ENCODE measurements at places on chromosomes 3 and 15.

GRCh38 chr15:61871926-61872522, 188.2 kb downstream of the VPS13C start:
- no peak for DNase-seq

- DNase-seq: no peak
Observed at GRCh38 chr15:49196856-49197255, 26.8 kb downstream of the GALK2 start.

- no peak for DNase-seq
Observed at GRCh38 chr3:118487734-118488133, 546.9 kb downstream of the IGSF11 start.

- no peak for DNase-seq
Observed at GRCh38 chr3:51977446-51978142, 2.7 kb downstream of the ABHD14A start.

DNA sequence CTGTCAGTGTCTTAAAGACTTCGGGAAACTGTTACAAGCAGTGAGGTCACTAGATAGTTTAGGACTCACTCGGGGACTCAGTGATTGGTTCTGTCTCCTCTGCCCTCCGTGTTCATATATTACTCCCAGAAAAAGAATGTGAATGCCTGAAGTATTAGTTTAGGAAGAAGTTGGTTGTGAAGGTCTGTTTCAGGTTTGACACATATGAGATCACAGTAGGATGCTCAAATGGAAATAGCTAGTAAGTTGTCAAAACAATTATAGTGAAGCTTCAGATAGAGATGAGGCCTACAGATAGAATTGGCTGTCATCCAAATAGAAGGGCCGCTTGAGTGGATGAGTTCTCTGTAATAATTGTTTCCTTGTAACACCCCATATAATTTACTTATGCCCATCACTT, 172.6 kb downstream of the PLCL2 start:
- no peak for DNase-seq

GRCh38 chr15:38325648-38325990, 73.0 kb downstream of the SPRED1 start:
- DNase-seq: no peak

- DNase-seq: no peak
Observed at GRCh38 chr15:80736560-80736959, 41.5 kb downstream of the ABHD17C start.

DNA sequence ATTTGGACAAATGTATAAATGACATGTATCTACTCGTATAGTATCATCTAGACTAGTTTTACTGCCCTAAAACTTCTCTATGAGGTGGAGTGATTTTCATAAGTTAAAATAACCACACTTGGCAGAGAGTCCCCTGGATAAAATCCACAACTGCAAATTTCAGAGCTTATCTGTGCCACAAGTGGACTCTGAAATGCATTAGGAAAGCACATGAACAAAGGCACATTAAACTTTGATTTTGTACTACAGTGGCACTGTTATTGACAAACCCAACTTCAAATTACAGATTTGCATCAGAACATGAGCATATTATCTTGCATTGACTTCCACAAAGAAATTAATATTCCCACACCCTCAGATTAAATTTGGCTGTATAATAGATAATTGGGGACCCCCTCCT, 58.1 kb upstream of the EIF5A2 start:
- DNase-seq: no peak

GRCh38 chr15:69340243-69340900, 41.7 kb downstream of the PAQR5 start:
- no peak for DNase-seq

GRCh38 chr3:192927016-192927415, 9.4 kb upstream of the MB21D2 start:
- no peak for DNase-seq

GRCh38 chr3:40452562-40452875, 4.6 kb upstream of the RPL14 start:
- peak; percentile 38 for DNase-seq

DNA sequence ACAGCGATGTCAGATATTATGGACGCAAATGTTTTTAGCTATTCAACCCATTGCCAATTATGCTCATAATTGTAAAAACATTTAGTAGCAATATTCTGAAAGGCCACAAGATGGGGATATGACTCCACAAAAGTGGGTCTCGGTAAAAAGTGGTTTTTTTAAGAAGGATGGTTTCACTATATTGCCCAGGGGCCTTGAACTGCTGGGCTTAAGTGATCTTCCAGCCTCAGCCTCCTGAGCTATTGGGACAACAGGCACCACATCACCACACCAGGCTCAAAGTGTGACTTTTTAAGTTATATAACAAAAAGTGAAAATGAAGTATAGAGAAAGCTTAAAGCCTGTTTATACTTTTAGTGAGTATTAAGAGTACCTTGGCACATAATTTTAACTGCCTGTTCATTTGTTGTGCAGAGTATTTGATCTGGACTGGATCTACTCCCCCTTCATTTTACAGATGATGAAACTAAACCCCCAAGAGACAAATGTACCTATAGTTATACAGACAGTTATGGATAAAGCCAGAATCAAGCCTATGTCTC, 9.4 kb downstream of the NAA50 start:
- DNase-seq: no peak

- no peak for DNase-seq
Observed at GRCh38 chr15:73741321-73741836, 11.8 kb downstream of the INSYN1 start.

DNA sequence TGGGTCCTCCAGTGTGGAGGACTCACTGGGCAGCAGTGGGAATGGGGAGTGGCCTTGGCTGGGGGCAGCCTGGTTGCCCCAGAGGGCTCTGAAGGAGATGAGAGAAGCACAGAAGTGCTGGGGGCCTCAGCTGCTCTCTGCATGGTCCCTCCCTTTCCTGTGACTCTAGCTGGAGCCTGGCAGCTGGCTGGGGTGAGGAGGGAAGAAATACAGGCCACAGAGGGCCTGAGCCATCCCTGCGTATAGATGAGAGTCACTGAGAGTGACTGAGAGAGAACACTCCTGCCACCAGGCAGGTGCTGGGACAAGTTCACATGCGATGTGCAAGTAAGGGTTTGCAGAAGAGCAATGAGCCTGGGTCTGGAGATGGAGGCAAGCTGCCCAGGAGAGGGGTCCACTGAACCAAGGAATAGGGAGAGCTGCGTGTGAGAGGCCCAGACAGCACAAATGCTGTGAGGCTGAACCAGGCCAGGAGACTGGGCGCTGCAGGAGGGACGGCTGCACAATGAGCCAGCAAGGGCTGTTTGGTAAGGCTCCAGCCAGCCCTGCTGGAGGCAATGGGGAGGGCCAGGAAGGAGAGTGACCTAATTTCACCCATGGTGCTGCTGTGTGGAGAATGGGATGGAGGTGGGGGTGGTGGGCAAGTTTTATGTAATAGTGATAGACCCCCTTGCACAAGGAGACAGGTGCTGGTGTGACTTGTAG, 87.2 kb downstream of the CLSTN2 start:
- no peak for DNase-seq

DNA sequence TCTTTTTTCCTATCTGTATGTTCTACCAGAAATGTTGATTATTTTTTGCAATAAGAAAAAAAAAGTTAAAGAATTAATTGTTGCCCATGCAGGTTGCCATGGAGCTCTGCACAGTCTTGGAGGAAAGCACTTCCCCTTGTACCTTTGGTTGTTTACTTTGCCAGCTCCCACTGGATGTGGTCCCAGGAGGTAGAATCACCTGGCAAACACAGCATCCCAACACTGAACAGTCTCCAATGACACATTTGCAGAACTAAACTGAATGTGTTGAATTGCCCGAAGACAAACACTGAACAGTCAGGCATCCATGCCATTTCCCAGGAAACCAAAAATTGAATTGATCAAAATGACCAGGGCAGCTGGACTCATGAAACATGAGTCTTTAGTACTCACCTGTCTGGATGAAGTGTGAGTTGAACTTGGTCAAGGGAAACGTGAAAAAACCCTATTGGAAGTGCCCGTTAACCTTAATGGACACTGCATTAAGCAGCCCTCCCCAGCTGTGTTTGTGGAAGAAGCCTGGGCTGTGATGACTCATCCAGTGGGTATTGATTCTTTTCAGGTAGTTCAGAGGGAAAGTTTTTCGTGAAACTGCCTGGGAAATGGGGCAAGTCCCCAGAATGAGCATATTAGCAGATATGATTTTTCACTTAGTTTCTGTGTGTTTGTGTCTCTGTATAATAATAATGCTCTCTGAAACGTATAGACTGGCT, 284.7 kb upstream of the STT3B start:
- no peak for DNase-seq

GRCh38 chr15:62103431-62103830, 36.7 kb downstream of the C2CD4A start:
- no peak for DNase-seq

- no peak for DNase-seq
Observed at GRCh38 chr3:197222937-197223370, 75.5 kb downstream of the DLG1 start.

- no peak for DNase-seq
Observed at GRCh38 chr15:39403640-39404117, 177.2 kb upstream of the THBS1 start.

- DNase-seq: no peak
Observed at GRCh38 chr3:71214016-71214415, 369.5 kb downstream of the FOXP1 start.

- DNase-seq: no peak
Observed at GRCh38 chr3:118968111-118968510, 66.5 kb downstream of the IGSF11 start.

- DNase-seq: no peak
Observed at GRCh38 chr3:153547970-153548369, 385.9 kb downstream of the RAP2B start.

- DNase-seq: no peak
Observed at GRCh38 chr15:31758126-31758525, 272.2 kb upstream of the CHRNA7 start.

GRCh38 chr15:86317384-86317740, 237.7 kb downstream of the AGBL1 start:
- DNase-seq: peak; percentile 9

DNA sequence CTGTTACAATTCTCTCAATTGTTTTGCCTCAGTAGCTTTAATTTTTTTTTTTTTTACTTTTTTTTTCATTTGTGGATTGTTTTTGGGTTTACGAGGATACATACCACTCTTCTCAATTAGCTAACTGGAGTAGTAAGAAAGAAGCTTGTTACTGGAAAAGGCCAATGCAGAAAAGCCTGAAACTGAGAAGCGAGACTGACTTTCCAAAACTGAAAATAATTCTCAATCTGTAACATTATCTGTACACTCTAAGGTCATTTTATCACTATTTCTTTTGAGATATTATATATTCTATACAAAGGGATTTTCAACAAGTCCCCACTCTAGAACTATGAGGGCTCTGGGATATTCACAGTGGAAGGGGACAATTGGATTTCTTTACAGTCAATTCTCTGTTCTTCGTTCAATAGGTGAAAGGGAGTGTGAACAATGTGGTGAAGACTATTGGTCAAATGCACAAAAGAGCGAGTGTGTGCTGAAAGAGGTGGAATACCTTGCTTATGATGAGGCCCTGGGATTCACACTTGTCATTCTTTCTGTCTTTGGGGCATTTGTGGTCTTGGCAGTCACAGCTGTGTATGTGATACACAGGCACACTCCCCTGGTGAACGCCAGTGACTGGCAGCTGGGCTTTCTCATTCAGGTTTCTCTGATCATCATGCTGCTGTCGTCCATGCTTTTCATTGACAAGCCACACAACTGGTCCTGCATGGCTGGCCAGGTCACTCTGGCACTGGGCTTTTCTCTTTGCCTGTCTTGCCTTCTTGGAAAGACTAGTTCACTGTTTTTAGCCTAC, 83.9 kb upstream of the KCNAB1 start:
- no peak for DNase-seq

DNA sequence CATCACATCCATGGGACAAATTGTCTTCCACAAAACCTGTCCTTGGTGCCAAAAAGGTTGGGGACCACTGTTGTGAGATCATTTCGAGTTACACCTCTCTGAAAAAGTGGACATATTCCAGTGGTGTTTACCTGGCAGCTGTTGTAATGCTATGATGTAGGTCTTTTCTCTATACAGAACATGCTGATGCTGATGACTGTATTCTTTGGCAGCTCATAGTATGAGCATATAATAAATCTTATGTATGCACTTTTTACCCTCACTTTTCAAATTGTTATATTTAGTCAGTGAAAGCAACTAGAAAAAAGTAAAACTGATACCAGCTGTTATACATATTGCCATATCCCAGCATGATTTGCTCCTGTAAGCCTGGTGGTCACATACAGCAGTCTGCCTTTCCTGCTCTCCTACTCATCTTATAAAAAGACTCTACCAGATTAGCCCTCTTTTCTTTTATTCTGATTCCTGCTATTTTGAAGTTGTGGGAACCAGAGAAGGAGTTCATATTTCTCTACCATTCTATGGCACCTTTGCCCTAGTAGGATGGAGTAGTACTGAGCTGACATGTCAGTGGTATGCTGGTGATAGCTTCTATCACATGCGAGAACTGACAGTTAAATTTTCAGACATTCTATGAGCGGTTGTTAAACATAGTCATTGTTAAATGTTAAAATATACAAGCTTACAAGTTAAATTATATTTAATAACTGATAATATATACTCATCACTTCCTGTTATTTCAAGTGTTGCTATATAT, 128.7 kb downstream of the FNDC3B start:
- DNase-seq: no peak

- peak; percentile 3 for DNase-seq
Observed at GRCh38 chr3:136818191-136818768, 646 bp upstream of the SLC35G2 start.

- DNase-seq: no peak
Observed at GRCh38 chr3:122184591-122184929, 1.1 kb downstream of the CASR start.

DNA sequence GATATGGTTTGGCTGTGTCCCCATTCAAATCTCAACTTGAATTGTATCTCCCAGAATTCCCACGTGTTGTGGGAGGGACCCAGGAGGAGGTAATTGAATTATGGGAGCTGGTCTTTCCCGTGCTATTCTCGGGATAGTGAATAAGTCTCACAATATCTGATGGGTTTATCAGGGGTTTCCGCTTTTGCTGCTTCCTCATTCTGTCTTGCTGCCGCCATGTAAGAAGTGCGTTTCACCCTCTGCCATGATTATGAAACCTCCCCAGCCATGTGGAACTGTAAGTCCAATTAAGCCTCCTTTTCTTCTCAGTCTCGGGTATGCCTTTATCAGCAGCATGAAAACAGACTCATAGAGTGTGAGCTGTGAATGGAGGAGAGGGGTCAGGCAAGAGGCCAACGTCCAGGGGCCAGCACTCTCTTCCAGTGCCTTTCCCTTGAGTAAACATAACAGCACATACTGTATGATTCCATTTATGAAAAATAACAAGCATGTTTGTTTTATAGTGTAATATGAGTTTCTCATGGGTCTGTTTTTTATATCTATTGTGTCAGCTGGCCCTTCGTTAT, 16.3 kb upstream of the LCTL start:
- no peak for DNase-seq

Data from gastrocnemius medialis (tissue), 4 donors.